NCI-H1417 treated with DMSO at 0.1 percent for 48 hours (cell line): ENCODE measurements at places on chromosomes 11 and 22.

DNA sequence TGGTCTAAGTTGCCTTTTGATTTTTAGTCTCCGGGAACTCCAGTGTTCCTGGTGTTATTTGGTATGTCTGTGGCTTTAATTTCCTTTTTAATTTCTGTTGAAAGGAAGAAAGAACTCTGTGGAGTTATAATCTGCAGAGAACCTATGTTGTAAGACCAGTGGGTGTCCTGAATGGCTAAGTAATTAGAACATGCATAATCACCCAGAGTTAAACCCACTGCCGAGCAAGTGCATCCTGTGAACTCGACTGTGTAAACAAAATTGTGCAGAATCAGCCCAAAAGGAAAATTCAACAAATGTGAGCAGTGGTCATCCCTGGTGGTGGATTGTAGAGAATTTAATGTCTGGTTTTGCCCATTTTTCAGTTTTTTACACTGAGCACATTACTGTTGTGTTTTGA is 162.5 kb downstream of the COMMD9 start:
- DNase-seq = no peak

- DNase-seq = no peak
Observed at GRCh38 chr11:30495437-30495836, 90.7 kb downstream of the MPPED2 start.

- DNase-seq = no peak
Observed at GRCh38 chr22:23305321-23305910, 125.1 kb downstream of the BCR start.

DNA sequence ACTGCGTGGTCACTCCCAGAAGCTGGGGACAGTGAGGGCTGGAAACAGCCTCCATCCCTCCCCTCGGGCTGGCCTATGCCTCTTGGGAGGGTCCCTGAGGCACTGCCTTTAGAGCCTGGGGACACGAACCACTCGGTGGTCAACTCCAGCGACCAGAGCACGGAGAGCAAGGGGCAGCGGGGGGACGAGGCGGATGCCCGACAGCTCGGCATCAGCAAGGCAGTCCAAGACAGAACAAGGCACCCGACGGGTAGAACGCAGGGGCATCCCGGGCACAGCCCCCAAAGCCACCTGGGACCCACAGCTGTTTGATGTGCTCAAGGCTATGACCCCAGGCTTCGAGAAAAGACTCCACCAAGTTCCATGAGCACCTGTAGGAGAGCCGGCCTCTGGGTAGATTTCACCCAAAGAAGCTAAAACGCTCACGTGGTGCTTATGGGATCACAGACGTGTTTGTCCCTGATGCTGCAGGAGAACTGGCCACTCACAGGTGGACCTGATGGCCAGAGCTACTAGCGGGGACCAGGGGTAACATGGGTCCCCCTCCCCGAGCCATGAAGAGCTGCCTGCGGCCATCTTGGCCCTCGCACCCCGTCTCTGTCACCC is 510 bp upstream of the LSP1 start:
- no peak for DNase-seq

DNA sequence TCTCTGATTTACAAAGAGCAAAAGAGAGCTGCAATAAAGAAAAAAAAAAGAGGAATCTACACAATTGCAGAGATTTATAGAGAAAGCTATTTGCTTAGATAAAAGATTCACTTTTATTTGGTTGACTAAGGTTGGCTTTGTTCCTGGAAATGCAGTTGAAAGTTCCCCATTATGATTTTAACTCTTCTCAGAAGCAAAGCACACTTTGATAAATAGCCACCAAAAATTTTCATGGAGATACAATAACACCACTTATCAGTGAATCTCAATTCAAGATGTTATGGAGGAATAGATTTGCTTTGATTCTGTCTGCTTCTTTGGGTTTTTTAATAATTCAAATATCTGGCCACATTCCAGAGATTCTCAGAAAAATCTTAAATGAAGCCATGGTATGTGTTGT is 88.5 kb upstream of the ANO3 start:
- DNase-seq = no peak

GRCh38 chr11:83835423-83835822 is 549.3 kb upstream of the CCDC90B start:
- no peak for DNase-seq

- no peak for DNase-seq
Observed at GRCh38 chr11:119316016-119316728, 758 bp downstream of the MCAM start.

DNA sequence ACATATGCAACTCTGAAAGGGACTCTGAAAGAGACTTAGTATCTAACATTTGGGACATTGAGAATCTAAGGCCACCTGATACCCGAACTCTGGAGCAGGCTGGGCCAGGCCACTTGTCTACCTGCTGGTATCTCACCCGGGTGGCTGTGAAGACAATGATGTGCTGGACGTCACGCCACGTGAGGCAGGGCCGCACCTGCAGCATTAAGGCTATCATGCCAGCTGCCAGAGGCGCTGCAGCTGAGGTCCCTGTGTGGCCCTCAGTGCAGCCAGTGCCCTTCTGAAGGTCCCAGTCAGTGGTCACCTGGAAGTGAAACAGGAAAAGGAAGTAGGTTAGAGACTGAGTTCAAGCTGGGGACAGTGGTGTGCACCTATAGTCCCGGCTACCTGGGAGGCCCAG is 12.4 kb downstream of the PCSK7 start:
- no peak for DNase-seq

GRCh38 chr11:95379479-95379878 is 148.5 kb upstream of the SESN3 start:
- no peak for DNase-seq

- DNase-seq = no peak
Observed at GRCh38 chr11:61401173-61401572, 8.8 kb downstream of the TMEM216 start.

DNA sequence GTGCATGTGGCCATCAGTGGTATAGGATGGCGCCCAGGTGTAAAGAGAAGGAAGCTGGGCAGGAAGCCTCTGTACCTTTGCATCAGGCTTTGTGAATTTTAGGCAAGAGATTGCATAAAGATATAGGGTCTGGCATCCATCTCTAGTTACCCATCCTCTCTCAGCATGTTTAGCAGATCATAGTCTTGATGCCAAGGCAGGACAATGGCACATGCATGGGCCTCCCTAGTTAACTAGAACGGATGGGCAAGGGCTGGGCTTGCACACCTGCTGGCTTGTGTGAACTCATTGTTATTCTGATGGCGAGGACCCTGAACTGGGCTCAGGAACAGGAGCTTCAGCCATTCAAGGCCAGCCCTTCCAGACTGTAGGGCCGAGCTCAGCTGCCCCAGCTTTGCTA is 229.2 kb upstream of the NCAM1 start:
- DNase-seq = no peak

GRCh38 chr11:61333550-61334433 is 764 bp downstream of the TKFC start:
- DNase-seq = no peak

GRCh38 chr11:11843642-11844041 is 1.9 kb downstream of the USP47 start:
- no peak for DNase-seq

DNA sequence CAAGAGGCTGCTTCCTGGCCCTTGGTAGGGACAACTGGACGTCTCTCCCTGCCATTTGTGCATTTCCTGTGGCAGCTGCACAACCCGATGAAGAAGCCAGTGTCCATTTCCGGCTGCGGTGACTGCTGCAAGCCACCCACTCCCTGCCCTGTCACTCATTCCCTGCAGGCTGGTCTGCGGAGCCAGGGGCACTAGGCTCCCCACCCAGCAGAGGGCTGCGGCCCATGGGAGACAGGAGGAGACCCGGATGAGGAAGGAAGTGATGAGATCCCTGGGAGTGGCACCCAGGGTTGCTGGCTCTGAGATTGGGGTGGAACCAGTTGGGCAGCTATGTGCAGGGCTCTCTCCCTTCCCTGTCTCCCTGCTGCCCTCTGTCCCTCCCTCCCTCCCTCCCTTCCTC is 10.0 kb upstream of the MYRF start:
- no peak for DNase-seq

GRCh38 chr11:69843529-69843921 is 24.3 kb upstream of the FGF3 start:
- DNase-seq = no peak

- no peak for DNase-seq
Observed at GRCh38 chr11:109957000-109957399, 136.2 kb upstream of the ZC3H12C start.

GRCh38 chr11:15774388-15774939 is 581.9 kb downstream of the SOX6 start:
- no peak for DNase-seq

DNA sequence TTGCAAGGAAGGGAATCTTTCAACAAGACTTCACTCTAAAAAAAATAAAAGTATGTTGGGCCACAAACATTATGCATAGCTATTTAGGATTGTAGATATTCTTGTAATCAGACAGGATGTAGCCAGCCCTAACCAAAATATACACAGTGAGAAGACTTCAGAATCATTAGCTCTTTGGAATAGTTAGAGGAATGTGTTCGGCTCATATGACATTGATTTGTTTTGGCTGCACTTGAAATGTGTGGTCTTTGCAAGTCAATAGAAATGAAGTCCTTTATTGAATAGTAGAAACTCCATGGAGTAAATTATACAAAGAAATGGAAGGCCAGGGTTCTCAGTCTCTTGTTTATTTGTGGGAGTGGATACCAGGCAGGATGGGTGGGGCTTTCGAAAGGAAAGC is 692.1 kb downstream of the NTM start:
- no peak for DNase-seq

GRCh38 chr22:27192135-27192829 is 534.9 kb downstream of the MIAT start:
- DNase-seq = no peak

- no peak for DNase-seq
Observed at GRCh38 chr11:7637447-7638157, 35.7 kb downstream of the CYB5R2 start.

GRCh38 chr11:116353589-116353988 is 419.2 kb downstream of the BUD13 start:
- DNase-seq = no peak

DNA sequence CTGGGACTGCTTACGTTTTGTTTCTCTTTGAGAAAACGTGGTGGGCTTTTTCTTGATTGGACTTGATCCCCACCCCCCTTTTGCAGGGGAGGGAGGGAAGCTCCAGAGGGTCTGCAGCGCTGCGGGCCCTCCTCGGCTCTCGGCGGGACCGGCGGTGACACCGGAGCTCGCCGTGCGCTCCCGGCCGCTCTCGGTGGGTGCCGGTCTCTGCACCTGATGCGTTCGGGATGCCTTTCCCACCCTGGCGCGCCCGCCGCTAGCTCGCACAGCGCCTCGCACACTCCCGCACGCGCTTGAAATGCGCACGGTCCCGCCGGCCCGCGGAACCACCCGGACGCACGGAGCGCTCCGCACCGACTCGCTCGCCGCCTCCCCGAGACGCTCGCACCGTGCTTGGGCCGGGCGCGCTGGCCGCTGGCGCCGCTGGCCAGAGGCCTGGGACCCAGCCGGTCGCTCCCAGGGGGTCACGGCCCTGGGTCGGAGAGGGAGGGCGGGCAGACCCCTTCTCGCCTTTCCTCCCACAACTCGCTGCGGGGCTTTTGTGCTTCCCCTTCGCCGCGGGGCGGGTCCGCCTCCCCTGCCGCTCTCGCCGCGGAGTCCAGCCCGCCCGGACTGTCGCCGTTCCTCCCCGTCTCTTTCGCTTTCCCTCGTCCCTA is 1.0 kb downstream of the ZBTB16 start:
- DNase-seq = no peak
